ENCODE measurements at places on chromosomes 7 and 10. TPM values are rescaled to one million over a fixed set of nuclear protein-coding genes. Genes with fewer than 3 reads are reported as not detected.

Gene MALSU1
- total RNA-seq: 77.6 TPM

Gene DUS4L
- total RNA-seq: 8.8 TPM

Gene GFRA1
- 6.3 TPM for total RNA-seq

Gene MEOX2
- 0.50 TPM for total RNA-seq

Gene SUMF2
- total RNA-seq: 199 TPM

Gene FAM180A
- 24.4 TPM for total RNA-seq

Gene ZPBP
- total RNA-seq: not detected

Gene KIAA1217
- total RNA-seq: 0.26 TPM

Gene CPXM2
- 48.1 TPM for total RNA-seq

Gene SYNPO2L
- under 0.01 TPM for total RNA-seq

Gene UNCX
- not detected for total RNA-seq

DNA sequence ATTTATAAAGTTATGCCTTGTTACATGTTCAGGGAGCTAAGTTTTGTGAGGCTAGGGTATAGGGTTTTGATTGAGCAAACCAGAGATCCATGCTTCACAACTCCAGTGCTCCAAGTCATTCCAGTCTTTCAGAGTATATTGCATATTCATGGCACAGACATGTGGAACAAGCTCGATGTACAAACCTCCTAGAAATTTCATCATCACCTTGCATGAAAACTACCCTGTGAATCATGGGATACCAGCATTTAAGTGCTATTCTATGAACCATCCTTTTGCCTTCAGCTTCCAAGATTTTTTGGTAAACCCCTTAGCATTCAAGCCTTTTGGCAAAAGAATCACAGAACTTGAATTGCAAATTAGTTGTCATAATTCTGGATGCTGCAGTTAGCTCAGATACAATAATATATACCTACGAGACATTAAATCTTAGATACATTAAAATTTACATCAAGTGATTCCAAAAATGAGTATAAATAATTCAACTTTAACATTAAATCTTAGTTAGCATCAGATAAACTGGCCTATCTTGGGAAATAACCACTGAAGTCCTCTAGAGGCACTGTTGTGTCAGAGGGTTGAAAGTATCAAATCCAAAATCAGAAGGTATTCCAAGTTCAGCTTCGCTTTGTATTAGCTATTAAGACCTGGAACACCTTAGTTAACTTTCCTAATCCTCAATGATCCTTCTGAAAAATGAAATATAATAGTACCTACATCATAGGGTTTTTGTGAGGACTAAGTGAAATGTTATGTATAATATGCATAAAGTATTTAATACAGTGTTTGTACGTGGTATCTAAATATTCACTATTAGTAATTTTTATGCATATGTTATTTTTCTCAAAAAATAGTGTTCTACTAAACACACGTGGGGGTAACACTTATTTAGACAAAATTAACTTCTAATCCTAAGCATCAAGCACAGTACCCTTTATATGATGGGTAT, 55.5 kb upstream of the CABCOCO1 start:
- DNase-seq: peak; percentile 30

- DNase-seq: no peak
These were observed 302.0 kb downstream of the TFEC start for GRCh38 chr7:115728518-115728917.

- no peak for DNase-seq
These were observed 2.1 kb upstream of the CFAP46 start for GRCh38 chr10:132944510-132944909.

GRCh38 chr7:128770233-128770632, 5.4 kb downstream of the OPN1SW start:
- peak; percentile 76 for DNase-seq

GRCh38 chr7:7309203-7309602, 126.9 kb downstream of the C1GALT1 start:
- DNase-seq: no peak

DNA sequence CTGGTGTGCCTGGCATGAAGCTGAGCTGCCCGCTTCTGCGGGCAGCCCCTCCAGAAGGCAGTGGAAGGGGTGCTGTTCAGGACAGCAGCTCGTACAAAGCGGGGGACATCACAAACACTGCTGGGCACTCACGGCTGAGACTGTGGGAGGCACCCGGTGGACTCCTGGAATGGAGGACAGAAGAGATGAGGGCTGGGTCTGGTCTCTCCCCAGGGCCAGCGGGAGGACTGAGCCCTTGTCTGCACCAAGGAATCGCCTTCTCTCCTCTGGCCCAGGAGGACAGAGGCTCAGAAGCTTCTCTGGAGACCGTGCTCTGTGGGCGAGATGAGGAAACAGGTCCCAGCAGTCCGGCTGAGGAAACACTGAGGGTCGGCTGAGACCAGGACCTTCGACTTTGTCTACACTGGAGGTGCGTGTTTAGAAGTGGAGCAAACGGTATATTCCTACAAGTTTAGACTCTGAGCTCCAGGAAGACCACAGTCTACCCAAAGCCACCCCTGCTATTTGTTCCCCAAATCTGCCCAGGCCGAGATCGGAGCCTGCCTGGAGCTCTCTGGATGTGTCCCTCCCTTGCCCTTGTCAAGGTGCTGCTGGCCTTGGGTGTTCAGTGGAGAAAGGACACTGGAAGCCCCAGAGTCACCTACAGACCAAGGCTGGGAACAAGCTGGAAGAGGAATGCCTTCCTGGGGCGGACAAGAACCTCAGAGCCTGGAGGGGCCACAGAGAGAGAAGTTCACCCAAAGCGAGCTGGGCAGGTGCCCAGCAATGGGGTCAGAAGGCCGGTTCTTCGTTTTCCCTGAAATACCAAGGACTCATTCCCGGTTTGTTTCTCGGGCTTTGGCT, 12.9 kb upstream of the INPP5A start:
- no peak for DNase-seq

DNA sequence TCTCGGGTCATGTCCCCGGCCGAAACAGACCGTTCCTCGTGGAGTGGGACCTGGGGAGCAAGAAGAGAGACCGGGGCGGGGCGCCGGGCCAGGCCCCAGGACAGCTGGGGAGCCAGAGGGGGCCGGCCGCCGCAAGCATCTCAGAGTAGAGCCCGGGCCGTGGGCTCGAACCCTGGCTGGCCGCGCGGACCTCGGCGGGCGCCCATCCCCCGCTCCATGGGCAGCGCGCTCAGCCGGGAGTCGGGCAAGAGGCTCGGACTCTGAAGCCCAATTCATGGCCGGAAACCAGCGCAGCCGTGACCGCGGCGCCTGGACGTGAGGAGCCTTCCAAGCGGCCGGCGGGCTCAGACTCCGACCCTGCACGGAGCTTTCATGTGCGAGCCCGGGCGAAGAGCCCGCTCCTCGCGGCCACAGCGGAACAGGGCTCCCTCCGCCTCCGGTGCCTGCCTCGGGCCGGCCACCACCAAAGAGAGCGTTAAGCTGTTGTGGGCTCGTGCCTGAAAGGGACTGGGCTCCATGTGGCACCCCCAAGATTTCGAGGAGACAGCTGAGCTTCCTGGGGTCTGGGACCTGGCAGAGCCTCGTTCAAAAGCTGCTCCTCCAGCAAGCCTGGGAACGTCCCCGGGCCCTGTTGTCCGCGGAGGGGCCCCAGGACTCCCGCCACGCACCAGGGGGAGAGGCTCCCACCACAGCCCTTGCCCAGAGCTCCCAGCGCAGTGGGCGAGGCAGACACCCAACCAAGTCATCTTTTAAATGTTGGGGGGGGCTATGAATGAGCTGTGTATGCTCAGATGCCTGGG, 757 bp upstream of the GRID1 start:
- no peak for DNase-seq

DNA sequence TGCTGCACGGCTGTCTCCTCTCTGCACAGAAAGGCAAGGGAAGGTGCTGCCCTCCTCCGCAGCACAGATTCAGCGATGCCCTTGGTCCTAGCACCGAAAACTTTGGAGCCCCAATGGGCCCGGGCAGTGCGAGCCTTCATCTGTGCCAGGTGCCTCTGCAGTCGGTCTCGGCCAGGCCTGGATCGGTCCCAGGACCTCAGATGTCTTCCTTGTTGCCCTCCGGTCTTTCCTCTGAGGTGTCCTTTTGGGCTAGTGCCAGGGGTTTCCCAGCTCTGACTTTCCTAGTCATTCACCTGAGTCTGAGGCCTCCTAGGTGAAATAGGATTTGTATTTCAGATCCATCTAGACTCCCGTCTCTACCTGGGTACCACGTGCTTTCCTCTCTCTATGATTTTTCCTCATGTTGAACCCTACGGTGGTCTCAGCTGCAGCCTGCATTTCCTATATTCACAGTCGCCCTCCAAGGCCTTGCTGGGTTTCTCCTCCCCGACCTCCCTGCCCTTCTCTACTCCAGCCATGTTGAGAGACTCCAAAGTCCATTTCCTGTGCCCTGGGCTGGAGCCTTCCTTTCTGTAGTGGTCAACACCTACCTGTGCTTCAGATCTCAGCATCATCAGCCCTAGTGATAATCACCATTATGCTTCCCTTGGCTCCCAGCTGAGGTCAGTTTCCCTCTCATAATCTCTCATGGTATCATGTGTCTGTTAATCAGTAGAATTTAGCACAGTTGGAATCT, 92.0 kb upstream of the PRSS58 start:
- no peak for DNase-seq

- no peak for DNase-seq
These were observed 62.8 kb downstream of the CFAP46 start for GRCh38 chr10:132879408-132880127.

DNA sequence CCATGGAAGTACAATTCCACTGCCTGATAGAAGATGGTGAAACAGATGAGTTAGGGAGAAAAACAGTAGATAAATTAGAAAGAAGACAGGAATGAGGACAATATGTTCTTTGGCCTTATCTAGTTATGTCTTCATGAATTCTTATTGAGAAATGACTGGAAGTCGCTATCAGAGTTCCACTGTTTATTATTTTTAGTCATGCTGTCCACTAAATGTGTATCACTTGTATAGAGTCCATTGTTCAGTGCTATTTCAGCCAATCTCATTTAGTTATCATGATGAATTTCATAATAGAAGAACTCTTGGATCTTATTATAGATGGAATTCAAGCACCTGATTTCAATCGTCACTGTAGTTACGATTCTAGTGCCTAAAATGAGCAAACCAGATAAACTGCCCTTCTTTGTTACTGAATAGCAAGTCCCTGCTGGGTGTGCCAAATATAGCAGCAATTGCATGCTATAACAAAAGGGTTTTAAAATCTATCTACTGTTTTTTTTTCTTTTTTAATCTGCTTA, 177.7 kb upstream of the COL1A2 start:
- peak; percentile 81 for DNase-seq

GRCh38 chr7:23076772-23077171, 28.8 kb upstream of the KLHL7 start:
- no peak for DNase-seq

GRCh38 chr7:148787571-148788295, 89.0 kb downstream of the CUL1 start:
- no peak for DNase-seq

DNA sequence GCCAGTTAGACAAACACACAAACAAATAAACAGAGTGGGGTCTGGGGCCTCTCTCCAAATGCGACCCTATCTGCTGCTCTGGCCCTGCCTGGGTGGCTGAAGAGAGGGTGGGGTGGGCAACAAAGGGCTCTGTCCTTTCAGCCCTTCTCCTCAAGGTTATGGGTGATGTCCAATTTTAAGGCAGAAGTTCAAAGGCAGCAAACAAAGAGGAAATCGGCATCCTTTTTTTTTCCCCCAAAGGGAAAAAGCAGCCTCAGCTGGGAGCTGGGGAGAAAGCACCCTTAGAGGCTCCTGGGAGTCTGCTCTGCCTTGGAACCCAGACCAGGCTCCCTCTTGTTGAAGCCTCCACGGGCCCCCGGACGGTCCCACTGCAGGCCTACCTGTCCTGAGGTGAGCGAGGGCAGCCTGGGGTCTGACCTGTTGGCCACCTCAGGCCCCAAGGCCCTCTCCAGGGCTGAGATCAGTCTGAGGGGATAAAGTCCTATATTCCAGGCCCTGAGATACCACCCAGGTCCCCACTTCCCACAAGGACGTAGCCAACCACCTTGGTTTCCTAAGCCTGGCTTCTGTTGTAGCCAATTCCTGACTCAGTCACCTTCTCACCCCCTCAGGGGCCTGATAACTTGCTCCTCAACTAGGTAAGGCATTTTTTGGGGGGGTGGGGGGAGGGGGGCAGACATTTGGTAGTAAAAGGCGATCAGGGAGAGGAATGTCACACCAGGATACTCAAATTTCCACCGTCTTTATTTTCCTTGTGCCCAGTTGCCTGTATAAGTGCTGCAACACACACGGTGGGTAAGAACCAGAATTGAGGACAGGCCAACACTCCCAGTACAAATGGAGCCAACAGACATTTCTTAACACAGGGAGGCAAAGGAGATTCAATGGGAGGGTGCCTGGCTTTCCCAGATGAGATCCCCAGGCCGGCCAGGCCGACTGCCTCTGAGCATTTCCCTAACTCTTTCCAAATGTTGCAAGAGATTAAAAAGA, 4.3 kb downstream of the HOXA11 start:
- no peak for DNase-seq

DNA sequence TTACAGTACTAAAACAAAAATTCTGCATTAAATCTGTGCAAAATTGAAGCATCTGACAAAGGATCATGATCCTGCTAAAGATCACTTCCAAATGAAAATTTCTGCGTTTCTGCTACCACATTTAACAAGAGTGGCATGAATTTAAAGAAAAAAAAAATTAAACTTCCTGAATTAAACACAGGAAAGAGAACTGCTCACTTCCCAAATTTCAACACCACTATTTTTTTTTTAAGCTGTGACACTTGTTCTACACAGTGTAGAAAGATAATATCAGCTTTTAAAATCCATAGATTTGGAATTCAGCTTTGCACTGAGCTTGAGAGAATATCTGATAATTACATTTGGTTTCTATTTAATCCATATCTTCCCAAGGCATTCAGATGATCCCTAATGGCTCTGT, 73.6 kb downstream of the EPC1 start:
- DNase-seq: no peak

DNA sequence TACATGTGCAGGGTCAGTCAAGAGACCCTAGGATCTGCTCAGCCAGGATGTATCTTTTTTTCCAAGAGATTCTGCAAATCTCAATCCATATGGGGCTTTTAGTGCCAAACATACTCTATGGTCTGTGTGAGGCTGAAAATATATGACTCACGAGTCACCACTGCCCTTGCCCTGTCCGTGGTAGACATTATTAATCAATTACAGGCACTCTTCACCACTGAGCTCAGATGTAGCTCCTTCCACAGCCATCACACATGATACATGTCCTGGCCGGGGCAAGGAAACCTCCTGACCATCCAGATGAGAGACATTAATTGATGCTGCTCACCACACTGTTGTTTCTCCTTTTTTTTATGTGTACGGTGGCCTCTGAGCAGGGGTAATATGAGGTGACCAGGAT, 90.2 kb upstream of the RET start:
- DNase-seq: no peak

DNA sequence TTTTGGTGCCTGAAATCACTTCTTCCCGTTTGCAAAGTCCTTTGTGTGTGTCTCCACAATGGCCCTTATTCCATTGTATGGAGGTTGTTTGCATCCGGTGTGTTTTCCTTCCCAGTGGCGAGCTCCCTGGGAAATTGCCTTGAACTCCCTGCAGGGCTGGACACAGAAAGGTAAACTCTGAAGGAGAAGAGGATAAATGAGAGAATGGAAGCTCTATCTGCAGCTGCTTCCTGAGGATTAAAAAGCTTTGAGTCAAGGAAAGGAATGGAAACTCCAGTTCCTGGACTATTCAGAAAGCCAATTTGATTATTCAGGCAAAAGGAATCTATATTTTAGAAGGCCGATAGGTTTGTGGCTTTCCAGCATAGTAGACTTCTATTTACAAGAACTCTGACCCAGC, 4.4 kb upstream of the GRK5 start:
- DNase-seq: peak; percentile 39
